Tongue (tissue), 3 donors: ENCODE measurements at places on chromosomes 3 and 15. TPM values are rescaled to one million over a fixed set of nuclear protein-coding genes. Genes with fewer than 3 reads are reported as not detected.

- no peak for DNase-seq
These were observed 6.6 kb downstream of the KATNBL1 start for GRCh38 chr15:34203305-34203704.

The ST8SIA2 gene
- total RNA-seq = 12.7 TPM

- DNase-seq = no peak
These were observed 13.8 kb downstream of the RPL39L start for GRCh38 chr3:187125319-187126031.

The TM4SF18 gene
- total RNA-seq = 11.2 TPM

DNA sequence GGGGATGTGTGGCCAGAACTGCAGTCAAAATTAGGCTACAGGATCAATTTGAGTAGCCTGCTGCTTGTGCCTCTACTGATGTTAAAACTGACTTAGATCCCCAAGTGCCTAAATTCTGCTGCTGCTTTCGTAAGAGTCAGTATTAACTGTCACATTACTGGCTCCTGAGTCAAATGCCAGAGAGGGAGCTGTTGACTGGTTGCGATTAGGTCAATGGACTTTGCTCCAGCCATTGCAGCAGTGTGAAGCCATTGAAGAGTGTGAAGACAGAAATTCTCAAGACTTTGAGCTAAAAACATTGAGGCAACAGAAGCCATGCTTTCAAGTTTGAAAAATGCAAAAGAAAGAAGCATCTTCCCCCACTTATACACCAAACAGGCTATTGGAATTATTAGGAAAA is 151.1 kb upstream of the MITF start:
- DNase-seq = no peak
